Activated T-helper 1 cell treated with anti-CD3 and anti-CD28 coated beads, Interleukin-12 subunit alpha, Interleukin-12 subunit beta, Interleukin-2, Interleukin-4 antibody, amounts not matched to agents 30 ng/mL and 10 ng/mL and 1 ng/mL, durations not matched to agents 14 hours and 24 hours and 36 hours (primary cell): ENCODE measurements at places on chromosomes 1 and 21.

- DNase-seq, result no peak
- peak overlapping the region; percentile 45 for H3K4me3 ChIP-seq
- H3K4me1 ChIP-seq, result peaks cover 77% of the 10 kb centered on the region
- no peaks in the 10 kb centered on the region for H3K27me3 ChIP-seq
- H3K27ac ChIP-seq, result peak overlapping the region; percentile 91
These were observed 13.8 kb downstream of the ENSA start for GRCh38 chr1:150615346-150616201.

DNA sequence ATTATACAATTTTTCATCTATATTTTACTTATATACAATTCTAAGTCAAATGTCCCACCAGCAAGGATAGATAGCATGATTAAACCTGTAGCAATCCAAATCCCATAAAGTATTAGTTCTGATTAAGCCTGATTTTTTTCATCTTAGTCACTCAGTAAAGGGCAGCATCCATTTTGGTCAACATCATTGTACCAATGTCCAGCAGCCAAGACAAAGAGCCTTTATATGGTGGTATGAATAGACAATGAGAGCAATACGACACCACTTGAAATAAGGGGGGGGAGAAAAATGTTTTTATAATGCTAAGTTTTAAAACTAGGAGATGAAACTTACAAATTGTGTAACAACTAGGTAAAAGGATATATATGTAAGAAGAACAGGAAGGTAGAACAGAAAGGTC lies 7.4 kb downstream of the ZNF644 start:
- no peak overlapping the region for H3K27ac ChIP-seq
- H3K4me1 ChIP-seq, result peaks cover 65% of the 10 kb centered on the region
- no peak for DNase-seq
- H3K4me3 ChIP-seq, result no peak overlapping the region
- no peaks in the 10 kb centered on the region for H3K27me3 ChIP-seq
- peaks cover 16% of the 10 kb centered on the region for H3K36me3 ChIP-seq

DNA sequence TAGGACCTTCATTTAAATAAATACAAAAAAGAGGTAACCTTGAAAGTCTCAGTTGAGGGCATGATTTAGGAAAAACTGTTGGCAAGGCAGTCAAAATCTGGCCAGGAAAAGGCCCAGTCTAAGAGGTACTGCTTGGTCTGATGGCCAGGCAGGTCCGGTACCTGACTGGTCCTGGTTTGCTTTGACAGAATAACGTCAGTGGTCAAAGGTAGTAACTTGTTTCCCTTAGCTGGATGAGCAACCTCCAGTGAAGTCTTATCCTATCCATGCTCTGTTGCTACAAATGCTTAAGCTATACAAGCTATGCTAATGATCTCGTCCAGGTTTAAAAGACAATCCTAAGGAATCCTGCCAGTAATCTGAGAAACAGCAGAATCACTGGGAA lies 85.0 kb downstream of the PGBD5 start:
- H3K4me1 ChIP-seq, result no peaks in the 10 kb centered on the region
- DNase-seq, result no peak
- H3K36me3 ChIP-seq, result no peaks in the 10 kb centered on the region

GRCh38 chr1:24900985-24901781 lies 28.9 kb downstream of the RUNX3 start:
- H3K27ac ChIP-seq, result peak overlapping the region; percentile 71
- no peaks in the 10 kb centered on the region for H3K4me1 ChIP-seq
- no peak for DNase-seq
- peaks cover 24% of the 10 kb centered on the region for H3K36me3 ChIP-seq

DNA sequence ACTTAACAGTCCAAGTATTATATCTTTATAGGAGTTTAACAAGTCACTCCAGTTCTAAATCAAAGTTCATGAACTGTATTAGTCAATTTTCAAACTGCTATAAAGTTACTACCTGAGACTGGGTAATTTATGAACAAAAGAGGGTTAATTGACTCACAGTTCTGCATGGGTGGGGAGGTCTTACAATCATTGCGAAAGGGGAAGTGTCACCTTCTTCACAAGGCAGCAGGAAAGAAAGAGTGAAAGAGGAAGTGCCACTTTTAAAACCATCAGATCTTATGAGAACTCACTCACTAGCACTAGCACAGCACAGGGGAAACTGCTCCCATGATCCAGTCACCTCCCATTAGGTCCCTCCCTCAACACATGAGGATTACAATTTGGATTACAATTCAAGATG lies 70.0 kb downstream of the CLCA4 start:
- no peaks in the 10 kb centered on the region for H3K27me3 ChIP-seq
- H3K36me3 ChIP-seq, result no peaks in the 10 kb centered on the region
- no peak overlapping the region for H3K4me3 ChIP-seq
- no peaks in the 10 kb centered on the region for H3K4me1 ChIP-seq
